ENCODE measurements at places on chromosomes 12 and 14.

- no peak overlapping the region for H3K4me3 ChIP-seq
- no peak overlapping the region for H3K27ac ChIP-seq
- H3K36me3 ChIP-seq, result no peaks in the 10 kb centered on the region
These were observed 603.5 kb downstream of the RPL10L start for GRCh38 chr14:46048127-46048526.

- H3K27ac ChIP-seq, result no peak overlapping the region
- H3K27me3 ChIP-seq, result no peaks in the 10 kb centered on the region
- peaks cover 31% of the 10 kb centered on the region for H3K36me3 ChIP-seq
- no peak for DNase-seq
These were observed 3.9 kb downstream of the AJUBA start for GRCh38 chr14:22978487-22978837.

- no peaks in the 10 kb centered on the region for H3K4me1 ChIP-seq
- no peak for DNase-seq
- H3K27ac ChIP-seq, result no peak overlapping the region
These were observed 11.0 kb upstream of the ZNF385A start for GRCh38 chr12:54395545-54395944.

- H3K4me1 ChIP-seq, result peaks cover 15% of the 10 kb centered on the region
- DNase-seq, result peak; percentile 32
- no peak overlapping the region for H3K27ac ChIP-seq
- H3K4me3 ChIP-seq, result no peak overlapping the region
- H3K27me3 ChIP-seq, result no peaks in the 10 kb centered on the region
These were observed 64.8 kb upstream of the MAX start for GRCh38 chr14:65167072-65167645.

DNA sequence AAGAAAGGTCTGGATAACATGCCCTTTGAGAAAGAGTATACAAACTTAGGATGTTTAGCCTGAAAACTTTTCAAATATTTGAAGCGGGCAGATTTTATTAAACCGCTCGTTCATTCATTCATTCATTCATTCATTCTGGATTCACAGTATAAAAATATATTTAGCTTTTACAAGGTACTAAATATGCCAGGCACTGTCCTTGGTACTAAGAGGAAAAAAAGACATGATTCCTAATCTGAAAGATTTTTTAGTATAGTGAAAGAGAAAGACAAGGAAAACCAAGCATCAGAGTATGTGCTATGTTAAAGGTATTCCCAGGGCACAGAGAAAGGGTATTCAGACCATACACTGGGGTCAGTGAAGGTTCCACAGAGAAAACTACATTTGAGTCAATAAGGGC lies 299.7 kb downstream of the BCAT1 start:
- no peaks in the 10 kb centered on the region for H3K36me3 ChIP-seq
- no peak for DNase-seq
- no peak overlapping the region for H3K27ac ChIP-seq
- H3K4me3 ChIP-seq, result no peak overlapping the region
- H3K4me1 ChIP-seq, result no peaks in the 10 kb centered on the region

DNA sequence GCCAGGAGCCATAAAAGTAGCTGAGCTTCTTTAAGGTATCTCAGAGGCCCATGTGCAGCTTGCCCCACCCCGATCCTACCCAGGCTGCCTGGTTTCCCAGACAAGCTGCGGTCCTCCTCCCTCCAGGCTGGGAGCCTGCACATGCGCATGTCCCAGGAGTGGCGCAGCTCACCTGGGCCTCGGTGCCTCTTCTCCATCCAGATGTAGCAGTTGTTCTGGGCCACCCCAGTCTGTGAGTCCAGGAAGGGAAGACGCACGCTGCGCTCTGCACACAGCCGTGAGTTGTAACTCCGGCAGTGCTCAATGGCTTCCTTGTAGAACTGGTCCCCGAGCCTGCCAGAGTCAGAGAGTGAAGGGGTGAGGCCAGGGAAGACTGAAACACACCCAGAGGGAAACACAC lies 122.3 kb downstream of the DPF3 start:
- H3K27ac ChIP-seq, result no peak overlapping the region
- no peaks in the 10 kb centered on the region for H3K36me3 ChIP-seq
- H3K27me3 ChIP-seq, result no peaks in the 10 kb centered on the region
- H3K4me3 ChIP-seq, result no peak overlapping the region
- no peak for DNase-seq
